Activated naive CD4-positive, alpha-beta T cell (primary cell): ENCODE measurements at places on chromosomes 12 and 14.

- DNase-seq, result no peak
These were observed 184.6 kb upstream of the PZP start for GRCh38 chr12:9392842-9393241.

DNA sequence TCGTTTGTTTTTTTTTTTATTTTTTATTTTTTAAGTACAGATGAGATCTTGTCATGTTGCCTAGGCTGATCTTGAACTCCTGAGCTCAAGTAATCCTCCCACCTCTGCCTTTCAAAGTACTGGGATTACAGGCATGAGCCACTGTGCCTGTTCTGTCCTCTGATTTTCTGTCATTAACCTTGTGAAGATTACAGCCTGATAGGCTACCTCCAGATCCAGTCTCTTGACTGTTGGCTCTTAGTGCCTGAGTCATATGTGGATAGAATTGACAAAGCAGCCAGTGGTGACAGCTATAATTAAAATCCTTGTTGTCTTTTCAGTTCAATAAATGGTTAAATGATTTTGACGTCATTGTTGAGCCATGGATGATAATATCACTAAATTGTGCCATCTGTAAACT is 21.3 kb upstream of the REP15 start:
- no peak for DNase-seq

- DNase-seq, result no peak
These were observed 9.5 kb downstream of the NDRG2 start for GRCh38 chr14:21015312-21015711.

DNA sequence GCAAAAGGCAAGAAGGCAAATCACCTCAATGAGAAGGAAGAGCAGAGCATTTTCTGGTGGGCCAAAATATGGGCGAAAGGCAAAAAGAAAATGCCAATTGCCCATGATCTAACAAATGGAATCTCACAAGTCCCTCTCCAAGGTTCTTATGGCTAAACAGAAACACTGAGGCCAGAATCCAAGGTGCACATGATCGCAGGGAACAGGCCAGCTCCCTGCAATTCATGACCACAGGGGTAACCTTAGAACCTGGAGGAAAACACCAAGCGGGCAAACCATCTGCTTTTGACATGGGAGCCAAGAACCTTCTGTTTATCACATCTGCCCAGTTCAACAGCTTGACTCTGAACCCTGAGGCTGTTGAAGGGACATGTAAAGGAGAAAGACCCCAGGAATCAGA is 60.0 kb downstream of the NT5DC3 start:
- DNase-seq, result no peak

DNA sequence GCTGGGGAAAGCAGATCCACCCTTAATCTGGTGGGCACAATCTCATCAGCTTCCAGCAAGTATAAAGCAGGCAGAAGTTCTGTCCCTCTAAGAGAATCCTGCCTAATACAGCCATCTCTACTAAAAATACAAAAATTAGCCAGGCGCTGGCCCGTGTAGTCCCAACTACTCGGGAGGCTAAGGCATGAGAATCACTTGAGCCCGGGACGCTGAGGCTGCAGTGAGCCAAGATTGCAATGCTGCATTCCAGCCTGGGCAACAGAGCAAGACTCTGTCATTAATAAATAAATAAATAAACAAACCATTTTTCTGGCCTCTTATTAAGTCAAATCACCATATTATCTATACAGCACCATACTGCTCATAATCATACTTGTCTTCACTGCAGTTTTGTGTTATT is 111.2 kb downstream of the MED13L start:
- DNase-seq, result no peak

- DNase-seq, result no peak
These were observed 6.0 kb downstream of the MMAB start for GRCh38 chr12:109567296-109567695.

DNA sequence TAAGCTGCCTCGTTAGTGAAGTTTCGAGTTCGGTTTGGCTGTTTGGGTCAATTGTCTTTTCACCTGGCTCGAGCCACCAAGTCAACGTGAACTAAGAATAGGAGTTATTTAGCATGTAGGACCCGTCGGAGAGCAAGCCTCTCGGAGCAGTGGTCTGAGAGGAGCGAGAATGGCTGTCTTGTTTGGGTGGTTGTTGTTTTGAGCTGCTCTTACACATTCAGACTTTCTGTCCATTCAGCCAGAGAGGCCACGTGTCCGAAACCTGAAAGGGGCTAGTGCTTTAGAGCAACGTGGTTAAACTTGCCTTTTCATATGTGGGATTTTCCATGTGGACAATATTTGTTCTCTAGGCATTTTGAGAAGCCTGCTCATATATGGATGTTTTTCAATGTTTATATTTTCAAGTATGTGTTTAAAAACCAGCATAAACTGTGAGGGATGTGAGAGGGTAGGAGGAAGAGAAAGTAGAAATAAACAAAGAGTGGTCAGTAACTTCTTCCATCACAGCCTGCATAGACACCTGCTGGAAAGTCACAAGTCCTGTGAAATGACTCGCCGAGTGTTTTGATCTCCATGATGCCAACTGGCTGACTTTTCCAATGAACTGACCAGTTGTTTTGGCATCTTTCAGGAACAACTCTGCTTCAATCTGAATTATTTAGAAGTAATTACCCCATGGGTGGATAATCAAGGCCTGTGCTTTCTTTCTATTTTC is 221.0 kb downstream of the ASCL1 start:
- DNase-seq, result no peak

DNA sequence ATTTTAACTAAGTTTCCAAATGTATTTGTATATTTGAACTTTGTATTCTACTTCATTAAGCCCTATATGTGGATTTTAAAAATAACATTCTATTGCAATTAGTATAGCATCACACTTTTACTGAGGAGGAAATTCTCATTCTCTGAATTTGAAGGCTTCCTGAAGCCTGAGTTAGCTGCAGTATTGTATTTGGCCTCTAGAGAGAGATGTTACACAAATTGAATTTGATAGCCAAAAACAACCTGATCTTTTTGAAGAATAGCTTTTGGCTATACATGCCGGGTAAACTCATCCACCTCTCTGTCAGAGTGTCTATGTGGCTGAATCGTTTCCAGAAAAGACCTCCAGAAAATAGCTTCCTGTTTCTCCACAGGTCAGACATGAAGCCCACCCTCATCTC is 316.5 kb upstream of the OR4E1 start:
- DNase-seq, result no peak

GRCh38 chr12:123150744-123151456 is at the start of gene PITPNM2:
TSS of gene PITPNM2 (minus strand) at chr12:123151090. CDS start at chr12:123034590, 116,500 bp downstream.
- peak; percentile 14 for DNase-seq

DNA sequence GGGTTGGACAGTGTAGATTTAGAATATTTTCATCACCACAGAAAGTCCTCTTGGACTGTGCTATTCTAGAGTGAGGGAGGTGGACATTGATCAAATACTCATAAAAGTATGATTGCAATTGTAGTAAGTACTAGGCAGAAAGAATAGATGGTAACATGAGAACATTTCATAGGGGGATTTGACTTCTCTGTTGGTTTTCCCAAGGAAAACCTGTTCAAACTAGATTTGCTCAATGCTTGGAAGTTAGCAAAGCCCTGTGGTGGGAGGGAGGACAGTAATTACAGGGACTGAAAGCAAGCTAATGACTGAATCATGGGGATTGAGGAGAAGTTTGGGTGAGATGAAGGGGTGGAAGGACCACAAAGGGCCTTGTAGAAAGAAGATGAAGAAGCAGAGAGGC is 24.4 kb upstream of the EID3 start:
- no peak for DNase-seq

DNA sequence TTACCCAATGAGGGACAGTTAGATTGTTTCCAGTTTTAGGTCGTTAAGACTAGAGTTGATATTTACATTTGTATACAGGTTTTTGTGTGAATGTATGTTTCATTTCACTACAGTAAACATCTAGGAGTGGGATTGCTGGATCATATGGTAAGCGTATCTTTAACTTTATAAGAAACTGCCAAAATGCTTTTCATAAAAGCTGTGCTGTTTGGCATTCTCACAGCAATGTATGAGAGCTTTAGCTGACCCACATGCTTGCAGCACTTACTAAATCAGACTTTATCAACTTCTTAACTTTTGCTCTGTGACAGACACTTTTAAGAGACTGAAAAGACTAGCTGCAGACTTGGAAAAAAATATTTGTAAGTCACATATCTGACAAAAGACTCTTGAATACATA is 262.5 kb upstream of the PELI2 start:
- DNase-seq, result no peak

- DNase-seq, result no peak
These were observed 30.8 kb upstream of the RIN3 start for GRCh38 chr14:92482621-92483319.

GRCh38 chr12:114697741-114698565 is 14.0 kb upstream of the TBX3 start:
- no peak for DNase-seq
